ENCODE measurements at places on chromosomes 13 and 19. TPM values are rescaled to one million over a fixed set of nuclear protein-coding genes. Genes with fewer than 3 reads are reported as not detected.

GRCh38 chr19:29564574-29565005 is 38.8 kb downstream of the VSTM2B start:
- H3K27me3 ChIP-seq, result peaks cover 12% of the 10 kb centered on the region
- no peak overlapping the region for H3K27ac ChIP-seq
- no peaks in the 10 kb centered on the region for H3K4me1 ChIP-seq

CACNG7 gene
- not detected for total RNA-seq

DNA sequence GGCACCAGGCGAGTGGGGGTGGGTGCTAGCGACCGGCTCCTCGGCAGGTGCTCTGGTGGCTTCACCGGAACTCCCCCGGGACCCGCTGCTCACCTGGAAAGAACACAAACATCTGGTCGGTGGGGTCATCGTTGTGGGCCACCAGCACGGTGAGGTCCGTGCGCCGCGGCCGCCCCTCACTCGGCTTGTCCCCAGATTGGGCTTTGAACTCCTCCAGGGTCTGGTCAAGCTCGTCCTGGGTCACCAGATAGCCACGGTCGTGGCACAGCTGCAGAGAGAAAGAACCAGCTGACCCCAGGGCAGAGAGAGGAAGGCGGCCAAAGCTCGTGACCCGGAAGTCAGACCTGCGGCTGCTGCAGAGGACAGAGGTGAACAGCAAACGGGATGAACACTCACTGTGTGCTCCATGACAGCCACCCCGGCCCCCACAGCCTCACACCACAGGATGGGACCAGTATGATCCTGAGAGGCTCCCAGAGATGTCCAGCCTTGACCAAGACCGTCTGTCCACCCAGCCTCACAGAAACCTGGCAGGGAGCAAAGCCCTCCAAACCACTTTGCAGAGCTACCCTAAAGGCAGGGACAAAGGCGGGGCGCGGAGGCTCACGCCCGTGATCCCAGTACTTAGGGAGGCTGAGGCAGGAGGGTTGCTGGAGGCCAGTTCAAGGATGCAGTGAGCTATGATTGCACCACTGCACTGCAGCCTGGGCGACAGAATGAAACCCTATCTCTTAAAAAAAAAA is 1.2 kb downstream of the POLR2E start:
- no peaks in the 10 kb centered on the region for H3K27me3 ChIP-seq
- no peak for DNase-seq
- H3K27ac ChIP-seq, result no peak overlapping the region
- peaks cover 34% of the 10 kb centered on the region for H3K36me3 ChIP-seq

GRCh38 chr13:92681239-92681638 is 545.4 kb upstream of the GPC6 start:
- H3K4me1 ChIP-seq, result no peaks in the 10 kb centered on the region
- H3K27me3 ChIP-seq, result no peaks in the 10 kb centered on the region
- no peak for DNase-seq

- H3K4me3 ChIP-seq, result no peak overlapping the region
- no peaks in the 10 kb centered on the region for H3K27me3 ChIP-seq
- H3K36me3 ChIP-seq, result no peaks in the 10 kb centered on the region
- DNase-seq, result no peak
- H3K4me1 ChIP-seq, result no peaks in the 10 kb centered on the region
- H3K27ac ChIP-seq, result no peak overlapping the region
Measured at GRCh38 chr19:46809534-46810272, 21.3 kb upstream of the SLC1A5 start.

ONECUT3 gene
- total RNA-seq, result not detected

ZNF414 gene
- total RNA-seq, result 36.3 TPM

GRCh38 chr19:18648973-18649315 is 12.1 kb downstream of the KLHL26 start:
- H3K27me3 ChIP-seq, result no peaks in the 10 kb centered on the region
- peaks cover 10% of the 10 kb centered on the region for H3K4me1 ChIP-seq
- no peak overlapping the region for H3K27ac ChIP-seq
- peaks cover 7% of the 10 kb centered on the region for H3K36me3 ChIP-seq

MYH14 gene
- total RNA-seq, result not detected

- no peak overlapping the region for H3K4me3 ChIP-seq
- no peak for DNase-seq
- no peaks in the 10 kb centered on the region for H3K27me3 ChIP-seq
- H3K27ac ChIP-seq, result no peak overlapping the region
- no peaks in the 10 kb centered on the region for H3K36me3 ChIP-seq
- no peaks in the 10 kb centered on the region for H3K4me1 ChIP-seq
Measured at GRCh38 chr19:21698215-21698614, 69.2 kb downstream of the ZNF100 start.

RGL3 gene
- total RNA-seq, result not detected

SYCN gene
- total RNA-seq, result not detected

DNA sequence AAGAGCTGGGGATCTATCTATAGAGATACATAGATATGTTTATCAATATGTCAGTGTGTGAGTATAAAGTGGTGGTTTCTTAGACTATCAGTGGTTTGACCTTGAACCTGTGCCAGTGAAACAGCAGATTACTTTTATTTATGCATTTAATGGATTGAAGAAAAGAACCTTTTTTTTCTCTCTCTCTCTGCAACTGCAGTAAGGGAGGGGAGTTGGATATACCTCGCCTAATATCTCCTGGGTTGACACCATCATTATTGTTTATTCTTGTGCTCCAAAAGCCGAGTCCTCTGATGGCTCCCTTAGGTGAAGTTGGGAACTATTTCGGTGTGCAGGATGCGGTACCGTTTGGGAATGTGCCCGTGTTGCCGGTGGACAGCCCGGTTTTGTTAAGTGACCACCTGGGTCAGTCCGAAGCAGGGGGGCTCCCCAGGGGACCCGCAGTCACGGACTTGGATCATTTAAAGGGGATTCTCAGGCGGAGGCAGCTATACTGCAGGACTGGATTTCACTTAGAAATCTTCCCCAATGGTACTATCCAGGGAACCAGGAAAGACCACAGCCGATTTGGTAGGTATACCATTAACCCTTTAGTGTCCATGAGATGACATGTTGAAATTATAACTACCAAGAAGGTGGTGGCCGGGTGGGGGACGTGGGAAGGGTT is 880 bp downstream of the FGF9 start:
- H3K36me3 ChIP-seq, result no peaks in the 10 kb centered on the region
- H3K27me3 ChIP-seq, result peaks cover 28% of the 10 kb centered on the region
- H3K4me3 ChIP-seq, result peak overlapping the region; percentile 81
- peaks cover 67% of the 10 kb centered on the region for H3K4me1 ChIP-seq

VSTM2B gene
- total RNA-seq, result not detected

KIR3DL2 gene
- 1.4 TPM for total RNA-seq

All from CD4-positive, alpha-beta T cell (primary cell).